ENCODE measurements at places on chromosomes 7 and 10.

GRCh38 chr7:158274996-158275395 lies 312.6 kb downstream of the PTPRN2 start:
- no peak for DNase-seq

GRCh38 chr7:116862951-116863670 lies 724 bp downstream of the CAPZA2 start:
- DNase-seq, result peak; percentile 14

DNA sequence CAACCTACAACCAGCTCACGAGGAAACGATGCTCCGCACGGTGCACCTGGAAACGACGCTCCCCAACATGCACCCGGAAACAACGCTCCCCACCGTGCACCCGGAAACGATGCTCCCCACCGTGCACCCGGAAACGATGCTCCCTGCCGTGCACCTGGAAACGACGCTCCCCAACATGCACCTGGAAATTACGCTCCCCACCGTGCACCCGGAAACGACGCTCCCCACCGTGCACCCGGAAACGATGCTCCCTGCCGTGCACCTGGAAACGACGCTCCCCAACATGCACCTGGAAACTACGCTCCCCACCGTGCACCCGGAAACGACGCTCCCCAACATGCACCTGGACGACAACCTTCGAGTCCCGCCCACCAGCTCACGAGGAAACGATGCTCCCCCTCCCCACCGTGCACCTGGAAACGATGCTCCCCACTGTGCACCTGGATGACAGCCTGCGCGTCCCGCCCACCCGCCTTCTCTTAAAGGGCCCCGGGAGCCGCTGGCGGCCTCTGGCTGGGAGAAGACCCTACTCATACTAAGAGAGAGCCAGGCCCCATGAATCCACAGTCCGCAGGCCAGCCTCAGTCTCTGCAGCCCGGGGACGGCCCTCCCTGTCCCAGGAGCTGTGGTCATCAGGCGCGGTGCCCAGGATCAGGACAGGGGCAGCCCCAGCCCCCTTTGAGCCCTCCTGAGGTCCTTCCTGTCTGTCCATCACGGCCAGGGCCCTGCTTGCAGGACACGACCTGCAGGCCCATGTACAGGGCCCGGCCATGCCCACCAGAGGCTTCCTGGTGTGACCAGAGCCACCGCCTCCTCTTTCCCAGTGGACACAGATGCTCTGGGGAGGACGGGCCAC lies 98.3 kb downstream of the PDGFA start:
- peak; percentile 15 for DNase-seq

DNA sequence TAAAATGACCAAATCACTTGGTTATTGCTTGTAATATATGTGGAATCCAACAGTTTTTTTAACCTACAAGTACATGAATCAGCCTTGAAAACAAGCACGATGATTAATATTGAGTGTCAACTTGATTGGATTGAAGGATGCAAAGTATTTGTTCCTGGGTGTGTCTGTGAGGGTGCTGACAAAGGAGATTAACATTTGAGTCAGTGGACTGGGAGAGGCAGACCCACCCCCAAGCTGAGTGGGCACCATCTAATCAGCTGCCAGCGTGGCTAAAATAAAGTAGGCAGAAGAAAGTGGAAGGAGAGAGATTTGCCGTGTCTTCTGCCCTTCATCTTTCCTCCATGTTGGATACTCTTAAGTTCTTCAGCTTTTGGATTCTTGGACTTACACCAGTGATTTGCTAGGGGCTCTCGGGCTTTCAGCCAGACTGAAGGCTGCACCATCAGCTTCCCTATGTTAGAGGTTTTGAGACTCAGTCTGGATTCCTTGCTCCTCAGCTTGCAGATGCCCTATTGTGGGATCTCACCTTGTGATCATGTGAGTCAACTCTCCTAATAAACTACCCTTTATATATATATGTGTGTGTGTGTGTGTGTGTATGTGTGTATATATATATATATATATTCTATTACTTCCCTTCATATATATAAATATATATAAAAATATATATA lies 118.4 kb upstream of the WDR11 start:
- no peak for DNase-seq

DNA sequence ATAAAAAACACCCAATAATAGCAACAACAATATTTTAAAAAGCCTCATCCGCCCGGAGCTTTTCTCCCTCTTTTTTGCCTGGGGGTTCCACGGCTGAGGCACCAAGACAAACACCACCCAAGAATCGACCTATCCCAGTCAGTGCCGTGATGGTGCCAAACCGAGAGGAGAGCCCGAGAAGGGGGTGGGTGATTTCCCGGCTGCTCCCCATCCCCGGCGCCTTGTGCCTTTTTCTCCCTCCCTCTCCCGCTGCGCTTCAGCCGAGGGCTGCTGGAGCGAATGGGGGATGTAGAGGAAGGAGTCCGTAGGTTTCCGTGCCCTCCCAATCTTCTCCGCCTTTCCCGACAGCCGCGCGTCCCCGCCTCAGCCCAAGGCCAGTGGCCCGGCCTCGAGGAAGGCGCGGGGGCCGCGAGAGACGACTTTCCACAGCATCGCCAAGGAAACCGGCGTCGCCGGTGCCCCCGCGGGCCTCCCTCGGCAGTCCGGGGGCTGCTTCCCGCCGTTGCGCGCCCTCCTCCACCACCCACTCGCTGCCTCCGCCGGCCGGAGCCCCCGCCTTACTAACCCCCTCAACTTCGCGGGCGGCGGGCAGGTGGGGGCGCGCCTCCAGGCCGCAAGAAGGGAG lies 1.3 kb downstream of the EGR2 start:
- DNase-seq, result no peak

DNA sequence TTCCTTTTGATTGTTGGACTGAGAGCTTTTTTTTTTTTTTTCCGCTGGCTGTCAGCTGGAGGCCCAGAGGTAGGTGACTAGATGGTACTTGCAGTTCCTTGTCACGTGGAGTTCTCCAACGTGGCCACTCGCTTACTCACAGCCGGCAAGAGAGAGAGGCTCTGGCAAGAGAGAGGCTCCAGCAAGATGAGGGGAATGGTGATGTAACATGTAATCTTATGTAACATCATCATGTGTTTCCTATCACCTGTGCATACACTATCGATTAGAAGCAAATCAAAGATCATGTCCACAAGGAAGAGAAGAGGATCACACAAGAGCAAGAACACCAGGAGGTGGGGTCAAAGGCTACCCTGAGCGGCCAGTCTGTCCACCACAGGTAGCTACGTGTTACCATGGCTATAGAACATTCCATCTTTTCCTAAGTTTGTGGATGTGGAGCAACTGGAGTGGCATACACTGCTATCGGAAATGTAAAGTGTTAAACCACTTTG lies 4.0 kb upstream of the BORCS7 start:
- no peak for DNase-seq

DNA sequence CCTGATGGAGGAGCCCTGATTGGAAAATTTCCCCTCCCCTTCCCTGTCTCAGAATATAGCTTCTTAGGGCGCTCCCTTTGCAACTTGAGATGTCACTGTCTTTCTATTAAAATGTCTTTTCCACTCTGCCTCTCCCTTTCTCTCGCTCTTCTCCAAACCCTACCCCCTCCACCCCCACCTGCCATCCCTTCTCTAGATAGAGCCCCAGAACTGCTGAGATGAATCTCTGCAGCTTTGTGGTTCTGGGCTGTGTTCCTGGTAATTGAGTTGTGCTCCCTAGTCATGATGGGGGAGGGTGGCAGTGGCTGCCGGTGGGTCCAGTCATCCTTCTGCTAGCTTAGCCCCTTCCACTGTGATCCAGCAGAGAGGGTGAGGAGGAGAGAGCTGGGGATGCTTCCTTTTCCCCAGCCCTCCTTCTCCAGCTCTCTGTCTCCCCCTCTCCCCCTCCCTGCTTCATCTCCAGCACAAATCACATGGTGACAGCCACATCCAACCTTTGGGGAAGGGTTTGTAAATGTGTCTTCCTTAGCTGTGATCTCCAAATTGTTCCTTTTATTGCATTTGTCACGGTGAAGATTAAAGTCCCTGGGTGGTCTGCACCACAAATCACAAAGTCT lies 50.8 kb upstream of the BTRC start:
- DNase-seq, result no peak

- no peak for DNase-seq
These were observed 19.5 kb downstream of the PRKAG2 start for GRCh38 chr7:151857412-151857811.

- no peak for DNase-seq
These were observed 275.9 kb downstream of the SKAP2 start for GRCh38 chr7:26588511-26588910.

DNA sequence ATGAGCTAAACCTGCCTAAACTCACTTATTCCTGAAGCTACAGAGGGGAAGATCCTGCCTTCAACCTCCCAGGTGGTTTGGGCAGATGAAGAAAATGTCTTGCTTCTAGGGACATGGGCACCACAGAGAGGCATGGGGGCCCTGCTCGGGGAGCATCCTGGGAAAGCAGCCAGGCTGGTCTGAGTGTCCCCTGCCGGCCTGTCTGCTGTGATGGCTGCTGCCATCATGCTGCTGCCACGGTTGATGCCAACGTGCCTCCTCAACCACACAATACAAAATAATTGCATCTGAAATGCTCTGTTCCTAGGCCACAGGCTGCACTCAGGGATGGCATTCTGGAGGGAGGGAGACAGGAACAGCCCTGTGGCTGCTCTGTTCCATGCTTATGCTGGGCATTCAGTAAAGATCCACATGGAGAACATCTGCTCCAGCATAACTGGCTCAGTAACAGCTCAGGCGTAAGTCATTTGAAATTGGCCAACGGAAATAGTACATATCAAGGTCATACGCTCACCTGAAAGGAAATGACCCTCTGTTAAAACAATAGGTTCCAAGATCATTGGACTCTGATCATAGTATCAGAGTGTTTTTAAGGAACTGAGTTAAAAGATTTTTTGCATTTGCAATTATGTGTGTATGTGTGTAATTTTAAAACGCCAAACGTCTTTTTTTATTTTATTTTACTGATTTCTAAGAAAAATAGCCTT lies 299.0 kb downstream of the TNS3 start:
- no peak for DNase-seq

Measured in CD4-positive, alpha-beta T cell treated with Interleukin-10 for 1 hour (primary cell).